ENCODE measurements at places on chromosomes 1 and 21.

GRCh38 chr1:21261551-21262292 is 28.5 kb downstream of the ECE1 start:
- no peak for DNase-seq

- DNase-seq: no peak
These were observed 17.4 kb upstream of the KCNAB2 start for GRCh38 chr1:6028042-6028850.

- DNase-seq: no peak
These were observed 673 bp downstream of the PRMT2 start for GRCh38 chr21:46636181-46636512.

GRCh38 chr1:223720971-223721591 is 8.7 kb downstream of the CAPN2 start:
- DNase-seq: no peak

- no peak for DNase-seq
These were observed 74.6 kb downstream of the MAN1C1 start for GRCh38 chr1:25691211-25691610.

DNA sequence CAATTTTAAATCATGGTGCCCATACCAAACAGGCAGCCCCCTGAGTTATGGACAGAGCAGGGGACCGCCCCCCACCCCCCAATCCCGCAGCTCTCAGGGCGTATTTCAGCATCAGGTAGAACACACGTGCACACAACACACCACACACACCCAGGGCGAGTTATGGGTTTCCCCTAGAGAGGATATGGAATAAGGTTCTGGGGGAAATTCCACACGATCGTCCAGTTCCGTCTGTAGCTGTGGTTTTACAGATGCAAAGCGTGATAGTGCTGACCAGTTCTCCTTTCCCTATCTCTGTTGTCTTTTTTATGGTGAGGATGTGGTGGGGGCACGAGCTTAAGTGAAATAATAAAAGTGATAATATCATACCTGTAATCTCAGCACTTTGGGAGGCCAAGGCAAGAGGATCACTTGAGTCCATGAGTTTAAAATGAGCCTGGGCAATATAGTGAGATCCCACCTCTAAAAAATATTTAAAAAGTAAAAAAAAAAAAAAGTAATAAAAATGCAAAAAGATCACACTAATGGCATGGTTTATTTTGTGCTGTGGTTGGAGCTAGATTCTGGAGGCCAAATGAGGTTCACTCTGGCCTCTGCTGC is 25.1 kb downstream of the C2CD2 start:
- DNase-seq: no peak

DNA sequence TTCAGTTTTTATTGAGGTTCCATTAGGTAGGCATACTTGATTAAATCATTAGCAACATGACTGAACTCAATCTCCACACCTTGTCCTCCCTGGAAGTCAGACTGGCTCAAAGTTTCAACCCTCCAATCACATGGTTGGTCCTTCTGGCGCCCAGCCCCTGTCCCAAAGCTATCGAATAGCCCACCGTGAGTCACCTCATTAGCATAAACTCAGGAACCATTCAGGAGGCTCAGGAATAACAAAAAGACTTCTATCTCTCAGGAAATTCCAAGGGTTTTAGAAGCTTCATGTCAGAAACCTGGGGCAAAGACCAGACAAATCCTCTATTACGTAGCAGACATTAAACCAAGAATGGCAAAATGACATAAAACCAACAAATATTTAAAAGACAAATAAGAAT is 78.6 kb downstream of the RGS2 start:
- no peak for DNase-seq

GRCh38 chr21:28773036-28773435 is 219.6 kb downstream of the LTN1 start:
- no peak for DNase-seq

DNA sequence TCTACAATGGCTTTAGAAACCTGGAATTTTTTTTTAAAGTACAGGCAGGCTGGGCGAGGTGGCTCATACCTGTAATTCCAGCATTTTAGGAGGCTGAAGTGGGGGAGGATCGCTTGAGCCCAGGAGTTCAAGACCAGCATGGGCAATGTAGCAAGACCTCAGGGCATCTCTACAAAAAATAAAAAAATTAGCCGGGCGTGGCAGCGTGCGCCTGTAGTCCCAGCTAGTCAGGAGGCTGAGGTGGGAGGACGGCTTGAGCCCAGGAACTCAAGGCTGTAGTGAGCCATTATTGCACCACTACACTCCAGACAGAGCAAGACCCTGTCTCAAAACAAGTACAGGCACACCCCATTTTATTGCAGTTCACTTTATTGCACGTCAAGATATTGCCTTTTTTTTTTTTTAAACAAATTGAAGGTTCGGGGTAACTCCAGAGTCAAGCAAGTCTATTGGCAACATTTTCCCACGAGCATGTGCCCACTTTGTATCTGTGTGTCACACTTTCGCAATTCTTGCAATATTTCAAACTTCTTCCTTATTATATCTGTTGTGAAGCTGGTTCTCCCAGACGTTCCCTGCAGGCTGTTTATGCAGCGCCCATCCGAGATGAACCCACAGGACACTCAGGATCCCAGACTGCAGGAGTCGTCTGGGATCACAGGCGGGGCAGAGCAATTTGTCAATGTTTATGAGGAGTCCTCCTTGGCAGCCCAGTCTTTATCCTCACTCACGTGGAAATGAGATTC is 4.7 kb downstream of the HES2 start:
- no peak for DNase-seq

DNA sequence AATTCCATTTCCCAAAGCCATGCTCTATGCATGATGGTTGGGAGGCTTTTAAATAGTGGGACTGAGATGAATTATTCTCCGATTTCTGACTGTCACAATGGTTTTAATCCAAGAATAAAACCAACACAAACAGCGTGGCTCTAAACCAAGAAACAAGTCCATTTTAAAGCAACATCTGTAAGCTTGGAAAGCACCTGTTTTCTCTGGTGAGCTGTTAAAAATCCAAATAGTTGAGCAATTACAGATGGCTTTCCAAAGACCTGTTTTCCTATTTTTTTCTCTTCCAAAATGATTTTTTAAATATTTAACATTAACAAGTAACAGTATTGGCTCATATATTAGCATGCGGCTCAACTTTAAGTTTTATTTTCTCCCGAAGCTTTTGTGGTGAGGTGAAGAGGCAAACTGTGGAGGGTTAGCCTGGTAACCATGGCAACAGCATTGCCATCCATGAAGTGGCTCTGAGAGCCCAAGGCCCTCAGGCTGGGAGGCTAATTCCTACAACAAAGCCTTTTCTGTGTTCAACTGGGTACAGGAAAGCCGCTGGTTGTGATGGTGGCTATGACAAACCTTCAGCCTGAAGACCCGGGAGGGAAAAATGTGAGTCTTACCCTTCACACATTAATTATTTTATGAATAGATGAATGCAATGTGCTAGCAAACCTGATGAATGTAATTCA is 56.7 kb upstream of the B3GALT5 start:
- DNase-seq: no peak

DNA sequence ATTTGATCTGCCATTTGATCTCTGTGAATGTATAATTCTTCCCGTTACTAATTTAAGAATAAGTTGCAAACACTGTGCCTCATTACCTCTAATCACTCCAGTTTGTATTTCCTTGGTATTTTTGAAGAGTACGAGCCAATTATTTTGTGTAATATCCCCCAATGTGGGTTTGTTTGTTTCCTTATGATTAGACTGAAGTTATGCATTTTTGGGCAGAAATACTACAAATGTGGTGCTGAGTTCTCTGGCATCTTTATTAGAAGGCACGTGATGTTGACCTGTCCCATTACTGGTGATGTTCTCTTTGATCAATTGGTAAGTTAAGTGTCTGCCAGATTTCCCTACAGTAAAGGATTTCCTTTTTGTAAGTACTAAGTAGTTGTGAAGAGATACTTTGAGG is 10.3 kb downstream of the MIXL1 start:
- DNase-seq: no peak

Measured in putamen (tissue), 1 donor.